NCI-H2227 treated with DMSO at 0.1 percent for 48 hours (cell line): ENCODE measurements at places on chromosomes 12 and 14.

DNA sequence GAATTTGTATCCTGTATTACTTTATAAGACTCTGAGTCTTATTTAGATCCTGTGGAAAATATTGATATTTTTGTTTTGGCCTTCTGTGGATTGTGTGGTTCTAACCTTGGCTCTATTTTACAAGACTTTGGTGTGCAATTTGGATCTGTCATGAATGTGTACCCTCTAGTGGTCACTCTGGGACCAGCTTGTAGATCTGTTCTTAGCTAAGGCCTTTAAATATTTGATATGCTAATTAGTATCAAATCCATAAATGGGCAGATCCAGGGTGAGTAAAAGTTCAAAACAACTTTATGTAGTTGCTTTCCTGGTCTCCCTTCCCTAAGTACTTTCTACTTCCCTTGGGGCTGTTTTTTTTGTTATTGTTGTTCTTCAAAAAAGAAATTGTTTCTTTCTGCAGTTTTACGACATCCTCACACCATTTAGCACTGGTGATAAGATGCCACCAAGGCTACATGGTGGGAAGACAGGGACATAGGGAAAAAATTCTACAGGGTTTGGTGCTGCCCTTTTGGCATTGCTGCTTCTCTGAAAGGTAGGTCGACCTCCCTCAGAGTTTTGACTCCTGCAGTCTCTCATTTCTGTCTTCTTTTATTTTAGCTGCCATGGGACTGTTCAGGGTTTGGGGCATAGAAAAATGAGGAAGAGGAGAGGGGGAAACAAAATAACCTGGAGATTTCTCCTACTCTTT, 238.5 kb downstream of the GPHN start:
- DNase-seq = no peak

DNA sequence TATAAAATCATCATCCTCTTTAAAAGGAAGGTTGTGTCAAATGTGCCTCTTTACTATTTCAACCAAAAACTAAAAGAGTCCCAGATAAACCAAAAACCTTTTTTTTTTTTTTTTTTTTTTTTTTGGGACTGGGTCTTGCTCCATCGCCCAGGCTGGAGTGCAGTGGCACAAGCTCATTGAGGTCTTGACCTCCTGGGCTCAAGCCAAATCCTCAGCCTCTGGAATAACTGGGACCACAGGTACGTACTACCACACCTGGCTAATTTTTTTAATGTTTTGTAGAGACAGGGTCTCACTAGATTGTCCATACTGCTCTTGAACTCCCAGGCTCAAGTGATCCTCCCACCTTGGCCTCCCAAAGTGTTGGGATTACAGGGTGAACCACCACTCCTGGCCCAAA, 16.4 kb upstream of the SELPLG start:
- no peak for DNase-seq

GRCh38 chr14:65790172-65790815, 377.8 kb downstream of the FUT8 start:
- no peak for DNase-seq

DNA sequence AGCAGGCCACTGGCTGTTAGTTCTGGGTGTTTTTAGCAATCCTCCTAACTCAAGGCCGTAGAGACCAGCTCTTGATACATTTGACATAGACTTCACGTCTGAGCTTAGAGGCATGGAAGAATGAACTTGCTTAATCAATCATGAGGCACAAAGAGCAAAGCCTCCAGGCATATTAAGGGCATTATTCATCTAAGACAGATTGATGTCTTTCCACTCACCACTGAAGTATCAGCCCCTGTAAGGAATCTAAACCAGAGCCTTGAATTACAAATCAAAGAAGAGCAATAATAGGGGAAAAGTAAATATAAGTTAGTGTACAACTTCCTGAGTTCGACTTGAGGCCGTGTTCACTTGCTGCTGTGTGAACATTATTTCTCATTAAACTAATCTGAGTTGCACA, 1470.7 kb downstream of the AACS start:
- no peak for DNase-seq

- DNase-seq = no peak
Measured at GRCh38 chr12:114780746-114781399, 96.9 kb upstream of the TBX3 start.
